Type B pancreatic cell (in vitro differentiated cells): ENCODE measurements at places on chromosomes 11 and 22.
A peak's percentile ranks its signal among the peaks of the same experiment; 100 is the strongest.

DNA sequence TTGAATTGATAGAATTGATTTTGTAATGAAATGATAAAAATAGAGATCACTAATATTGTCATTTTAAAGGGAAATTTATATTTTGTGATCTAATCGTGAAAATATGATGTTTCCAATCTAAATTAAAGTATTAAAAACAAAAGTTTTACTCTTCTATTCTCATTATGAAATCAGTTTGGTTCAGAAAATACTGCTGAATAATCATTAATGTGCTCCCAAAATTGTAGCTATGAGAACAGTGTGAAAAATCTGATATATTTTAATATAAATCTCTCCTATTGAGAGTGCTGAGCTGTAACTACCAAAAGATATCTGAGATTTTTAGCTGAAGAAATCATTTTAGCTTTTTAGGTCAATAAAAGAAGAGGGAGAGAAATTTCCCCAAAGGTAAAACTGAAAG, 287.5 kb upstream of the ANO3 start:
- no peaks in the 10 kb centered on the region for H3K4me1 ChIP-seq
- H3K27ac ChIP-seq = no peak overlapping the region
- DNase-seq = no peak
- no peaks in the 10 kb centered on the region for H3K36me3 ChIP-seq
- no peaks in the 10 kb centered on the region for H3K27me3 ChIP-seq

DNA sequence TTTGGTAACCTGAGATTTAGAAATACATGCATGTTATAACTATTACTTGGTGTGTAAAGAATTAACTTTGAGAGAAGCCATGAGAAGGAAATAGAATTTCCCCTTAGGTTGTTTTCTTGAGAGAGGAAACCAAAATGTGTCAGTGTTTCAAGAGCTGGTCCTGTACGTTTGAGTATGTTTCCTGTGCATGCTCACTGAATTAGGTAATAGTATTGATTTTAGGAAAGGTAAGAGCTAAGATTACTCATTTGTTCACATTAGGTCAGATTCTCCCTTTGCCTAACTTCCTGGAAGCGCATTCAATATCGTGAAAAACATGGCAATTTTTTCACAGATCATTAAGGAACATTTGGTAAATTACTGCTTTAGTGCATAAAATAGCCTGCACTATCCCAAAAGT, 49.3 kb upstream of the RDX start:
- no peak for DNase-seq
- H3K36me3 ChIP-seq = no peaks in the 10 kb centered on the region
- H3K4me1 ChIP-seq = no peaks in the 10 kb centered on the region
- H3K27me3 ChIP-seq = no peaks in the 10 kb centered on the region
- no peak overlapping the region for H3K4me3 ChIP-seq

DNA sequence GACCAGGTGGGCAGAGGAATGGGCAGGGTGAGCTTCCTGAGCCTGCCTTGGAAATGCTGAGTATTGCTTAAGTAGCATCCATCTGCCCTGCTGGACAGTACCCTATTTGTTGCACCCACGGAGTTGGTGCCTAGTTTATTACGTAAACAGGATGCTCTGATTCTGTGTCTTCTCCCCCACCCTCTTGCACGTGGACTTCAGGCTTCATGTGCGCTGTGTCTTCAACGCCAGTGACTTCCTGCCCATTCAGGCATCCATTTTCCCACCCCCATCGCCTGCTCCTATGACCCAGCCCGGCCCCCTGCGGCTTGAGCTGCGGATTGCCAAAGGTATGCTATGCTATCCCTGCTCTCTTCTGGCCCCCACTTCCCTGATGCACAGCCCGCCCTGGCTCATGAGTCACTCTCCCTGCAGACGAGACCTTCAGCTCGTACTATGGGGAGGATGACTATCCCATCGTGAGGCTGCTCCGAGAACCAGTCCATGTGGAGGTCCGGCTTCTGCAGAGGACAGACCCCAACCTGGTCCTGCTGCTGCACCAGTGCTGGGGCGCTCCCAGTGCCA, 5.7 kb downstream of the ZP1 start:
- no peak overlapping the region for H3K4me3 ChIP-seq
- H3K27ac ChIP-seq = no peak overlapping the region
- H3K36me3 ChIP-seq = no peaks in the 10 kb centered on the region

- no peak for DNase-seq
- H3K36me3 ChIP-seq = no peaks in the 10 kb centered on the region
- H3K4me1 ChIP-seq = no peaks in the 10 kb centered on the region
- no peaks in the 10 kb centered on the region for H3K27me3 ChIP-seq
These were observed 70.0 kb downstream of the SGSM1 start for GRCh38 chr22:24875862-24876506.

DNA sequence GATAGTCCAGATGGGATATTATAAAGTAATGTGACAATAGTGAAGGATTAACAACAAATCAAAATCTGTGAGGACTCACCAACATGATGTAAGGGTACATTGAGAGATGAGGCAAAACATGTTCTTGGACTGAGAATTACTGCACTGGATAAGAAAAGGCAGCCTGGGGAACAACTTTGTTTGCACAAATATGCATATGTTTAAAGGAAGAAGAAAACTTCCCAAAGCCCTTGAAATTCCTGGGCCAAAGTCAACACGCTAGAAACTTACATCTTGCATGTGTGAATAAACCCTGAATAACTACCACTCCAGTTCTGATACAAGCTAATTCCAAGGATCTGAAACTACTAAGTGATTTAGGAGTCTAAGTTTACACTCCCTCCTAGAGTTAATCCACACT, 1.1 kb downstream of the OR52A5 start:
- no peak overlapping the region for H3K4me3 ChIP-seq
- H3K27ac ChIP-seq = no peak overlapping the region
- H3K36me3 ChIP-seq = no peaks in the 10 kb centered on the region
- H3K27me3 ChIP-seq = no peaks in the 10 kb centered on the region

DNA sequence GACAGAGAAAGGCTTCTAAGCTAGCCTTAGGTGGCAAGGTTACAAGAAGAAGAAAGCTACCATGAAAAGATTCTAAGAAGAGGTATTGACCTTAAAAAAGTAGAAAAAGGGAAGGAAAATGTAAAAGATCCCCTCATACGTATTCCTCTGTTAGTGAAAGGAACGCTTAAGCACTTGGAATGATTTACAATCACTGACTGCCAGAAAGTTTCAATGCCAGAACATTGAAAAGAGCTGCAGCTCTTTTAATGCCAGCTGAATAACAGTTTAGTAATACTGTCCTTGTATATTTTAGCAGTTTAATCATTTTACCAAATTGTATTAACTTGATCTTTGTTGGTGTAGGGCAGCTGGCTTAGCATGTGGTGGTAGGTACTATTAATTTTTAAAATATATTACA, 650.7 kb downstream of the FAM181B start:
- no peak for DNase-seq
- H3K27ac ChIP-seq = no peak overlapping the region
- no peaks in the 10 kb centered on the region for H3K36me3 ChIP-seq
- no peaks in the 10 kb centered on the region for H3K4me1 ChIP-seq
- no peaks in the 10 kb centered on the region for H3K27me3 ChIP-seq
- no peak overlapping the region for H3K4me3 ChIP-seq

DNA sequence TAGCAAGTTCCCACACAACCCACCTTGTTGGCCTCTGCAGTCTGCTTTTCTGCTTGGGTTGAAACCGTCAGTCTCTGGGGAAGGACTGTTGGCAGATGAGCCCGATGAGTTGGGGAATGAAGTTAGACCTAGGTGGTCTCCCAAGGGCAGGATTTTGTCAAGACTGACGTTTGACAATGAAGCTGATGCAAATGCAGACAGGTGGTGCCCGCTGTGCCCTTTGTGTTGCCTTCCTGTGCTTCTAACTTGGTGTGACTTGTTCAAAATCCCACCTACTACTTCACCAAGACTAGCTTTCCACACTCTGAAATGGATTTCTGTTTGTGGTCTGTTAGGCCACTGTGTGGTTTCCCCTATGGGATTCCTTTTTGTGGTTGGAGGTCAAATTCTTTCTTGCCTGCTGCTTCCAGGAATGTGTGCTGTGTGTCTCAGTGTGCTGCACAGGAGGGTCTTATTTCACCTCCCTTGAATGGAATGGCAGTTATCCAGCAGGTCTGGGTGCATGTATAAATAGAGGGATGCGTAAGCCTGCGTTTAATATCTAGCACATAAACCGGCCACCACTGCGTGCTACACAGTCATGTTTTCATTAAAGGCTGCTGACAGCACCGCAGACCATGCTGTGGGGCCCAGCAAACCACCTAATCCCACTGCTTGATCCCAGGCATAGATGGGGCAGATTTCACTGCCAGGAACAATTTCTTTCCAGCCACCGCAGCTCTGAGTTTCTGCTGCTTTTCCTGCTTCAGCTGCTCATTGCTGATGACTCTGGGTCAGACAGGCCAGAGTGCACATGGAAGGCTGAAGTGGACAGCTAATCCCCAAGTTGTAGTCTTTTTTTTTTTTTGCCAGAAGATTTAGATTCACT, 44.8 kb downstream of the ADAMTS8 start:
- no peak overlapping the region for H3K4me3 ChIP-seq
- peaks cover 10% of the 10 kb centered on the region for H3K4me1 ChIP-seq
- H3K27me3 ChIP-seq = peaks cover 4% of the 10 kb centered on the region
- no peak overlapping the region for H3K27ac ChIP-seq
- no peaks in the 10 kb centered on the region for H3K36me3 ChIP-seq

- no peak for DNase-seq
- H3K4me1 ChIP-seq = no peaks in the 10 kb centered on the region
- no peak overlapping the region for H3K4me3 ChIP-seq
- H3K27ac ChIP-seq = no peak overlapping the region
These were observed 40.5 kb upstream of the TOP3B start for GRCh38 chr22:22022947-22023534.

GRCh38 chr11:36360826-36361415, 64.8 kb downstream of the PRR5L start:
- H3K36me3 ChIP-seq = no peaks in the 10 kb centered on the region
- peaks cover 39% of the 10 kb centered on the region for H3K4me1 ChIP-seq
- H3K4me3 ChIP-seq = no peak overlapping the region
- H3K27ac ChIP-seq = peak overlapping the region; percentile 59

DNA sequence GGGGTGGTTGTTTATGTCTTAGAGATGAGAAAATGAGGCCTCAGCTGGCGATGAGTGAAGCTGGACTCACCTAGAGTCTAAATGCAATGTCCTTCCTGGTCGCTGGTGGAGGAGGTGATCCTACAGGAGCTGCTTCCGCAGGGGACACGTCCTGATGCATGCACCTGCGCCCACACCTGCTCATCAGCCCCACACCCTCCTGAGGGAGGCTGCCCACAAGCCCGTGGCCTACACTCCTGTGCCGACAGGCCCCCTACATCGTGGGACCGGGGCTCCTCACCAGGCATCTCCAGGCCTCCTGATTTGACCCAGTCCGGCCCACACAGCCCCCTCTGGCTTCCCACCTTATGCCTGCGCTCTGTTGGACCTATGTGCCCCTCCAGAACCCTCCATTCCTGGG, 857.2 kb downstream of the TBC1D22A start:
- no peaks in the 10 kb centered on the region for H3K4me1 ChIP-seq
- H3K4me3 ChIP-seq = no peak overlapping the region
- H3K27me3 ChIP-seq = no peaks in the 10 kb centered on the region
- peak; percentile 65 for DNase-seq
- H3K36me3 ChIP-seq = no peaks in the 10 kb centered on the region

DNA sequence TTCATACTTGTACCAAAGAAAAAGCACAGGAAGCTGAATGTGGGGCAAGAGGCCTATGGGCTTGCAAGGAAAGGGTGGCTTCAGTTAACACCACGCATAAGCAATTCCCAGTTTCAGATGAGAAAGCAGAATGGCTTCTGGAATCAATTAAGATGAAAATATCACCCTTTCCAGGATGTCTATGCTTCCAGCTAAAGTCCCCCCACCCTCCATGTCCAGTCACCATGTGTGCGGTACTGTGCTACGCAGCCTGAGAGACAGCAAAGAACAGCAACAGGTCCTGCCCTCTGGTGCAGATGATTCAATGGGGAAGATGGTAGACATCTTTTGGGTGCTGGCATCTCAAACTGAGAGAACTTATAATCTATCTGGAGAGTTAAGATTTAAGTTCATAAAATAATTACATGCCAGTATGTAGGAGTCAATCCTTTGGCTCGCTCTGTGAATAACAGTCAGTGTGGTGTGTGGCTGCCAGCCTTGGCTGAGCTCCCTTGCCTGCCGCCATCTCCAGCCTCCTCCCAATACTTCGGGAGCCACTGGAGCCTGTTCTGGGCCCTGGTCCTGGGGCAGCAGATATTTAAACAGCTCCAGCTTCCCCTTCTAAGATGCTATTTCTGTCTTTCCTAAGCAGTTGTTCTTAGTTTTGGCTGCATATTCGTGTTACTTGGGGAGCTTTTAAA, 44.5 kb downstream of the ME3 start:
- H3K4me3 ChIP-seq = no peak overlapping the region
- no peaks in the 10 kb centered on the region for H3K36me3 ChIP-seq
- H3K27me3 ChIP-seq = no peaks in the 10 kb centered on the region
- no peak for DNase-seq
- no peak overlapping the region for H3K27ac ChIP-seq

GRCh38 chr22:44632541-44633396, 69.2 kb upstream of the PRR5 start:
- H3K4me1 ChIP-seq = no peaks in the 10 kb centered on the region
- no peaks in the 10 kb centered on the region for H3K36me3 ChIP-seq
- H3K27me3 ChIP-seq = peaks cover 6% of the 10 kb centered on the region
- DNase-seq = no peak

GRCh38 chr11:87405356-87405755, 367.6 kb downstream of the TMEM135 start:
- H3K4me3 ChIP-seq = no peak overlapping the region
- no peaks in the 10 kb centered on the region for H3K36me3 ChIP-seq

DNA sequence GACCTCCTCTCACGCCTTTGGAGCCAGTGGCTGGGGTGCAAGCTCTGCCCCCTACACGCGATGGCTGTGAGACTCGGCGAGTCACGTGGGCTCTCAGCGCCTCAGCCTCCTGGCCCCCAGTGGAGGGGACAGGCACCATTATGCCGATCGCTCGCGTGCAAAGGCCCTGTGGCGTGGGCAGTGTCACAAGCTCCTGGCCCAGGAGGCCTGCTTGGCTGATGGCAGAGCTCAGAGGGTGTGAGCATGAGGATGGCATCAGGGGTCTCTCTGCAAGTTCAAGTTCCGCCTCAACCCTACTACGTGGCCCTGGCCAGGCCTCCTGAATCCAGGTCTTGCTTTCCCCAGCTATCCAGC, 90.8 kb upstream of the KCNQ1OT1 start:
- H3K4me3 ChIP-seq = no peak overlapping the region
- peaks cover 33% of the 10 kb centered on the region for H3K4me1 ChIP-seq
- no peak overlapping the region for H3K27ac ChIP-seq
- H3K36me3 ChIP-seq = no peaks in the 10 kb centered on the region
- DNase-seq = peak; percentile 57

- H3K4me1 ChIP-seq = peaks cover 17% of the 10 kb centered on the region
- H3K36me3 ChIP-seq = no peaks in the 10 kb centered on the region
- no peak overlapping the region for H3K27ac ChIP-seq
- peaks cover 6% of the 10 kb centered on the region for H3K27me3 ChIP-seq
- no peak overlapping the region for H3K4me3 ChIP-seq
- DNase-seq = no peak
These were observed 107.8 kb downstream of the KIRREL3 start for GRCh38 chr11:126892756-126893155.
